Stimulated activated CD8-positive, alpha-beta memory T cell treated with anti-CD3 and anti-CD28 coated beads, Interleukin-7, amount 100 ng/mL, for 4 hours (primary cell): ENCODE measurements at places on chromosomes 3 and 15.
A peak's percentile ranks its signal among the peaks of the same experiment; 100 is the strongest.

DNA sequence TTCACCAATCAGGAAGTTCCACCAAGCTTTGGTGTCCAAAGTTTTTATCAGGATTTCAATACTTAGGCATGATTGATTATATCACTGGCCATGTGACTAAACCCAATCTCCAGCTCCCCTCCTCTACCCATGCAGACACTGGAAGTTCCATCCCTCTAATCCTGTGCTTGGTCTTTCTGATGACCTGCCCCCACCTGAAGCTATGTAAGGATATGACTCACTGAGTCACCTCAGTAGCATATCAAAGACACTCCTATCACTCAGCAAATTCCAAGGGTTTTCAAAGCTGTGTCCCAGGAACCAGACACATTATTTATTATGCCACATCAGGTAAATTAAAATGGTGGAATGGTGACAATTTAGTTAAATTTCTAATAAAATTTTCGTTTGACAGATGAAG lies 158.9 kb downstream of the TAFA4 start:
- DNase-seq, result no peak

- no peak for DNase-seq
These were observed 91.8 kb downstream of the UBE2E2 start for GRCh38 chr3:23294770-23295387.

- peak; percentile 91 for DNase-seq
These were observed at the start of gene JAGN1 for GRCh38 chr3:9890249-9891071. Gene JAGN1 (plus strand): TSS chr3:9890610. CDS start chr3:9890723, 113 bp downstream.

- DNase-seq, result no peak
These were observed 53.6 kb upstream of the LRRFIP2 start for GRCh38 chr3:37227870-37228549.

DNA sequence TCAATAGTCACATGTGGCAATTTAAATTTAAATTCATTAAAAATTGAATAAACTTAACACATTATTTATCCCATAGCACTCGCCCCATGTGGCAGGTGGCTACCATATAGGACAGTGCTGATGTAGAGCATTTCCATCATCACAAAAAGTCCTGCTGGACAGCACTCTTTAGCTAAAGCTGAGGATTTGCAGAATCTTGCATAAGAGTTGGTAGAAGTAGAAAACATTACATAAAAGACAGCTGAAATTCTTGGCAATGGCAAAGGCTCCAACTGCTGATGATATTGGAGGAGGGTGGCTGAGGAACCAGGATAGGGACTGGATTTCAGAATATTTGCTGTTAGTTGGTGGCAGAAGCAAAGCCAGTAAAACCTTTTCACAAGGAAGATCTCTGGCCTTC lies 230.7 kb upstream of the SATB1 start:
- DNase-seq, result no peak

DNA sequence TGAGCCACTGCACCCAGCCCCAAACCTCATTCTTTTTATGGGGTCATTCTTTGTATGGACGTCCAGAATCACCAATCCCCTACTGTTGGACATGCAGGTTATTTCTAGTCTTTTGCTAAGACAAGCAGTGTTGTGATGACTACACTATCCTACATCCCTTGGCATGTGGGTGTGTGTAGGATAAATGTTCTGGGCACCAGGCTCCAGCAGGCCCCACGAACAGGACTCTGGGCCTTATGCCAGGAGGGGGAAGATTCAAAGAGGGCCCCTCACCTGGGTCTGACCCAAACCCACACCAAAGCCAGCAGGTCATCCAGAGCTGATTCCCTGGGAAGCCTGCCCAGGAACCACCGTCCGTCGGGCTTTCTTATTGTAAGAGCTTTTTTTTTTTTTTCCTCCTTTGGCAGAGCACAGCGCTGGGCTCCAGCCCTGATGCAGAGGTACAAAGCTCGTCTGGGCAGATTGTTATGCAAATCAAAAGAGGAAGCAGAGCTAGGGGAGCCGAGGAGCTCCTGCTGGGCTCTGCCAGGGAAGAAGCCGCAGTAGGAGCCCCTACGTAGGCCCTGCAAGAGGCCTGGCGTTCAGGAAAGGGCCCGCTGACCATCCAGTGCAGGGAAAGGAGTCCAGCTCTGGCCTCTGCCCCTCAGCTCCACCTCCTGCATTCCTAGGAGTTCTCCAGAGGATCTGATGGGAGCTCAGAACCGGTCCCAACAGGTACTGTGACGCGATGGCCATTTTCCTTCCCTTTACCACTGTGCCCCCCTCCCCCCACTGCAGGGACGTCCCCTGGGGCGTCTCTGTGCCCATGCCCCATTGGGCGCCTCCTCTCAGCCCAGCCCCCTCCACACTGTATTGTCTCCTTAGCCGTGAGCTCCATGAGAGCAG lies 29.0 kb upstream of the FURIN start:
- DNase-seq, result no peak

- DNase-seq, result no peak
These were observed 15.7 kb upstream of the RBP2 start for GRCh38 chr3:139491966-139492365.

GRCh38 chr3:124051636-124052035 lies 59.7 kb upstream of the ROPN1 start:
- DNase-seq, result no peak

GRCh38 chr15:56528136-56528535 lies 63.2 kb upstream of the MNS1 start:
- DNase-seq, result no peak

DNA sequence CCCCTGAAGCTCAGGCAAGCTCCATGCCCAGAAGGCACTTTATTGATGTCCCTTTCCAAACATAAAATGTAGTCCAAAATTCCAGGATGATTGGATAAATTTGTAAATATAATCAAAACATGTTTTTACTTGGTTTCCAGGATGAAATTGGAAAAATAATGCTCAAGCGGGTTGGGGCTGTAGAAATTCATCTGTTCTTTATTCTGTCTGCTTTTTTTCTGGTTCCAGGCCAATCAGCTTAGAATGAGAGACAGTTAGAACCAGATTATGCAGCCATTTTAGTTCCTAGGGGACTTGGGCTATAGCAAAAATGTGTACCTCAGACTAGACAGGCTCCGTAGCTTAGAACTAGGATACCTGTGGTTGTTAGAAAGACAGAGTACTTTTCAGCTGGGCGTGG lies 450.8 kb downstream of the MCTP2 start:
- DNase-seq, result no peak

DNA sequence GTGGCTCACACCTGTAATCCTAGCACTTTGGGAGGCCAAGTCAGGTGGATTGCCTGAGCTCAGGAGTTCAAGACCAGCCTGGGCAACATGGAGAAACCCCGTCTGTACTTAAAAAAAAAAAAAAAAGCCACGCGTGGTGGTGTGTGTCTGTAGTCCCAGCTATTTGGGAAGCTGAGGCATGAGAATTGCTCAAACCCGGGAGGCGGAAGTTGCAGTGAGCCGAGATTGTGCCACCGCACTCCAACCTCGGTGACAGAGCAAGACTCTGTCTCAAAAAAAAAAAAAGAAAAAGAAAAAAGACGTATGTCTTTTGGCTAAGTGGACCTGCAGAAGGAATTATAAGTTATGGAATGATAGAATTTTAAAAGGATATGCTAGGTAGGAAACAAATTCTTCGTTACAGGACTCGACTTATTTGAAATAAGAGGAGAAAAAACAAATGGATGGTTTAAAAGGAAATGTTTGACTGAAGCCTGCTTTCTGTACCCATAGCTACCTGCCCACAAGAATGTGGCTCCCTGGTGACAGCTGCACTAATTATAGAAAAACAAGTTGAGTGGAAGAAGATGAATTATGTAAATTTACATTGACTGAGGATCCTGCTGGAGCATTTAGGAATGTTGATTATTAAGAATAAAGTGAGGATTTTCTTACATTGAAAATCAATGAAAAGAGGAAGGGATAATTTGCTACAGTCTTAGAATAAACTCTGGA lies 36.0 kb upstream of the SKIL start:
- DNase-seq, result no peak

DNA sequence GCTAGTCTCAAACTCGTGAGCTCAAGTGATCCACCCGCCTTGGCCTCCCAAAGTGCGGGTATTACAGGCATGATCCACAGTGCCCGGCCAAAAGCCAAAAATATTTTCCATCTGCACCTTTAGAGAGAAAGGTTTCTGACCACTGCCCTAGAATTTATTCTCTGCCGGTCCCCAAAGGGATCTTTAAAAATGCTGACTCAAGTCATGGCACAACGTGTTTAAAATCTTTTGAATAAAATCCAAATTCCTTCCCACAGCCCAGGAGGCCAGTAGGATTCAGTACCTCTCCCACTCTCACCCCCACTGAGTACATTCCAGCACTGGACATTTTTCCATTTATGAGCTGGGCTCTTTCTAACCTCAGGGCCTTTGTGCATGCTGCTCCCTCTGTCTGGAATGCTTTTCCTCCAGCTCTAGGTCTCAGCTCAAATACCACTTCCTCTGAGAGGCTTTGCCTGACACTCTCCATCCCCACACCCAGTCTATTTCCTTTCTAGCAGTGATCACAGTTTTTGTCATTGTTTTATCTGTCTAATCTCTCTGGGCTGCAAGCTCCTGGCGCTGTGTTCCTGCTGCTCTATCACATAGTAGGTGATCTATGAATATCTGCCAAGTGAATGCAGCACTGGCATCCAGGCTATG lies 502.9 kb downstream of the SHQ1 start:
- no peak for DNase-seq

GRCh38 chr3:20837676-20838302 lies 651.8 kb upstream of the SGO1 start:
- DNase-seq, result no peak

DNA sequence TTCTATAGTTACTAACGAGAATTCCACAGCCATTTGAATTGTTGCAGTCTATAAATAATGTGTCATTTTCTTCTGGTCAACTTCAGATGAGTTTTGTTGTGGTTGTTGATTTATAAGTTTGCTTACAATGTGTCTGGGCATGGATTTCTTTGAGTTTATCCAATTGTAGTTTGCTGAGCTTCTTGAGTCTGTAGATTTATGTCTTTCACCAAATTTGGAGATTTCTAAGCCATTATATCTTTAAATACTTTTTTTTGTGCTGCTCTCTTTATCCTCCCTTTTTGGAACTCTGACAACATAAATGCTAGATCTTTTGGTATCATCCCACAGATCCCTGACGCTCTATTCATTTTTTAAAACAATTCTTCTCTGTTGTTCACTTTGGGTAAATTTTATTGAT lies 63.2 kb upstream of the NDUFB4 start:
- DNase-seq, result no peak

DNA sequence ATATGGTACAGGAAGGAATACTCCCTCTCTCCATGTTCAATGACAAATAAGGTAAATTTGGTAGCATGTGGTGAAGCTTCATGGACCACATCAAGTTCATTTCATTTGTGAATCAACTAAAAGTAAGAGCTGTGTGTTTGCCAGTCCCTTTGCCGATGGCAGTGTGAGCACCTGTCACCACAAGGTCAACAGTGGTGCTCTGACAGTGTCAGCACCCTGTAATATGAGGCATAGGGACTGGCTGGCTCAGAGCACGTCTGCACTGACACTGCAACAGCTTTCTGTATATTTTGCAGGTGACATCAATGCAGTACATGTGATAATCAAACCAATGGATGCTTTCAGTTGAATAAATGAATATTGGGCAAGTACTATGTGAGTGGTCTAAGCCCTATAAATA lies 852.4 kb downstream of the TUSC7 start:
- DNase-seq, result no peak

DNA sequence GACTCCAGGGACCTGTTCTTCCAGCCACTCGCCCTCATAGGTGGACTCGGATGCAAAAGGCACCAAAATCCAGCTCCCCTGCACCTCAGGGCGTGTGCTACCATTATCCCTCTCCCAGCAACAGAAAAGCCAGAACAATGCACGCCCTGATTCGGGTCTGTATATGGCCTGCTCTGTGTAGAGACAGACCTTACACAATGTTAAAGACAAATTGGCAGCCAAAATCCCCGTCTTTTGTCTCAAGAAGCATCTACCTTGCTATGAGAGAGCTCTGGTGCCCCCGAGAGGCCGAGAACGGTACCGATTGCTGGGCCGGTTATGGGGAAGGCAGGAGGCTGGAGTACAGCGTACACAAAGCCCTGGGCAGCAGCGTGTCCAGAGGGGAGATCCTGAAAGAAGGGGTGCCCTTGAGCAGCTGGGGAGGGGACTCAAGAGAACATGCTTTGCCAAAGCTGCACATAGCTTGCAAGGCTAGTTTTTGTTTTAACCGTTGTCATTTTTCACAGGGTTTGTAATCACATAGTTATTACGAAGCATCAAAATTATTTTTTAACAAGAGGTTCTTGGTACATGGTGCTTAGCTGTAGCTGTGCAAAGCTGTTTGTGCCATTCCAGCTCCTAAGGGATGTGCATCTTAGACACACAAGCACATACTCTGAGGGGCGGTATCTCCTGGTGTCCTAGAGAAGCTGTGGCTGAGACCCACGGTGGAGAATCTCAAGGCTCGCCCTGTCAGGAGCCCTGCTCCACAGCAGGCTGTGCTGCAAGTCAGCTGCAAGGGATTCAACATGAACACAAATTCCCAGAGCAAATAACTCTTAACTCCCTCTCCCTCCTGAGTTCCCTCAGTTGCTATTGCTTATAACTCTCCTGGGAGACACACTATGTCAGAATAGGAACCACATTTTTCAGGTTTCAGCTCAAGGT lies 461.5 kb upstream of the PPP2R3A start:
- DNase-seq, result no peak

DNA sequence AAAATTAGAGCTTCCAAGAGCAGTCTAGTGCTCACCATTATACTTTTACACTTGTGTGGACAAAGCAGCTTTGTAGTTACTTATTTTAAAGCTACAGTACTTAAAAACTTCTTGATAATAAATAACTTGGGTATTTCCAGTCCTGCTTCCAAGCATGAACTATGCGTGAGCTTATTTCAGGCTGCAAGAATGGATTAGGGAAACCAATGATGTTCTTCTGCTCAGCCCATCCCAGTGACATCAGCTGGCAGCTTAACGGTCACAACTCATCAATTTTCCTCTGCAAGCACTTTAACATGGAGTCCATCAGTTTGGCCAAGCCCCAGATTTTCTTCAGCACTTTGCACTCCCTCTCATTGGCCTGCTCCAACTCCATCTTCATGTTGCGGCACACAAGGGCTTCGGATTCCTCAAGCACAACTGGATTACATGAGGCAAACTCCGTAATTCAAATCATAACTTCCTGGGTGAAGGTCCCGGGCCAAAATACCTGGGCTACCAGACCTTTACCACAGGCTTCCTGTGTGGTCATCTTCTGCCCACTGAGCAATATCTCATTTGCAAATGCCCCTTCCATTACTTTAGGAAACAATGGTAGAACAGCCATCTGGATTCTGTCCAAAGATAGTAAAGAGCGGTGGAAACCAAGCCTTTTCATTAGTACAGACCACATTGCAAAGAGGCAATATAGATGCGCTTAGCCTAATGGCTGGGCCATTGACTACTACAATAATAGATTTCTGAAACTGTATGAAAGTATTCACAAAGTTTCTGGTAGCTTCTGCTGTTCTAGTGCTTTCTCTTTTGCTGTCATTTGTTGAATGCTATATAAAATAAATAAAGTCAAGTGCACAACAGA lies 87.5 kb upstream of the DAZL start:
- no peak for DNase-seq

GRCh38 chr3:23166276-23166675 lies 36.9 kb upstream of the UBE2E2 start:
- DNase-seq, result no peak

GRCh38 chr15:92124657-92125010 lies 269.0 kb upstream of the ST8SIA2 start:
- no peak for DNase-seq

- no peak for DNase-seq
These were observed 608.3 kb downstream of the RBMS3 start for GRCh38 chr3:29889215-29889614.
